ENCODE measurements at places on chromosomes 2 and 18.
A peak's percentile ranks its signal among the peaks of the same experiment; 100 is the strongest.

- DNase-seq: peak; percentile 9
Observed at GRCh38 chr2:26438526-26438925, 36.8 kb downstream of the DRC1 start.

GRCh38 chr2:163123526-163123925 lies 285.0 kb upstream of the KCNH7 start:
- DNase-seq: no peak

- no peak for DNase-seq
Observed at GRCh38 chr2:155026651-155027174, 328.2 kb downstream of the KCNJ3 start.

DNA sequence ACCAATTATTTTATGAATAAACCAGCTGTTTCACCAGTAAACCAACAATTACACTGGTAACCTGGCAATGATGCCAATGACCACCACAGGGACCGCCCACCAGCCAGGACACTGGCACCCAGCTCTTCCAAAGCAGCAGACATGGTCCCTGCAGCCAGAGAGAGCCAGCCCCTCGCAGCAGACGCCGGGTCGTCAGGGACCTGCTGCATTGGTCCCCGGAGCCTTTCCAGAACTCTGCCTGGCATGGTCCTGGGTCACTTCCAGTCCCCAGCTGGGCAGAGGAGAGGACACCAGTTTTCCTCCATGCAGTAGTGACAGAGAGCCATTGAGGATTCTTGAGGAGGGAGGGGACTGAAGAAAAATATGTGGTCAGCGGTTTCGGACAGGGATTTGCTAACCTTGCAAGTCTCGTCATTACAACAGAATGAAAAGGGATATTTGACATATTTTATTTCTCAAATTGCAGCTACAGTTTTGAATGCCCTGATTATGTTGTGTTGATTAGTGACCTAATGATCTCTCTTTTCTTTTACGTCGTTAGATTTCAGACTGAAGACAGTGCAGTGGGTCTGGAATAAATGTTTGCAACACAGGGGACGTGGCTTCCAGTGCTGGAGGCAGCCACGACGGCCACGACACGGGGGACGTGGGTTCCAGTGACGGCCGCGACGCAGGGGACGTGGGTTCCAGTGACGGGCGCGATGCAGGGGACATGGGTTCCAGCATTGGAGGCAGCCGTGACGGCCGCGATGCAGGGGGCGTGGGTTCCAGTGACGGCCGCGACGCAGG lies 154.5 kb downstream of the TPO start:
- DNase-seq: no peak

- no peak for DNase-seq
Observed at GRCh38 chr18:31497836-31498573, at the start of gene DSG2. DSG2 (plus strand) TSS chr18:31498177; CDS start chr18:31498252, 75 bp downstream.

DNA sequence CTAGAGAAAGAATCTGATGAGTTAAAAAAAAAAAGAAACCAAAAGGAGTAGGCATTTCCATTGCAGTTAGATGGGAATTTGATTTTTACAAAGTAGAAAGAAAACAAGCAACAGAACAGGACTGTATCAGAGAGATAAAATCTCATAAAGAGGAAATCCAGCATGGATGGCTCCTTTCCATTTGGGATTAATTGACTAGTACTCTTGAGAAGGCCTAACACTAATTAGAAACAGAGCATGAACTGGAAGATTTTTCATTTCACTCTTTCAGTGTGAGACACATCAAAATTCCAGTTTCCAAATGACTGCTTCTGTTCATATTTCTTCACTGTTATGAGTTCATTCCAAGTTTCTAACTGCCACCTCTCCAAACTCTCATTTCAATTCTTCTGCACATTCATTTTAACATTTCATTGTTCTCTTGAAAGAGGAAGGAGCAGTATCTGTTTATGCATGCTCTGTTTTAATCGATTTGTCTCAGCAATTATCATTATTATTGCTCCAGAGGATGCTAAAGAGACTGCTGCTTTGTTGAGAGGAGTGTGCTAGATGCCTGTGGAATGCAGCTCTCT lies 108.8 kb upstream of the PIEZO2 start:
- DNase-seq: peak; percentile 14

- DNase-seq: peak; percentile 58
Observed at GRCh38 chr18:63949068-63949737, at the start of gene HMSD. HMSD (plus strand) TSS chr18:63949301; CDS start chr18:63953456, 4,155 bp downstream.

DNA sequence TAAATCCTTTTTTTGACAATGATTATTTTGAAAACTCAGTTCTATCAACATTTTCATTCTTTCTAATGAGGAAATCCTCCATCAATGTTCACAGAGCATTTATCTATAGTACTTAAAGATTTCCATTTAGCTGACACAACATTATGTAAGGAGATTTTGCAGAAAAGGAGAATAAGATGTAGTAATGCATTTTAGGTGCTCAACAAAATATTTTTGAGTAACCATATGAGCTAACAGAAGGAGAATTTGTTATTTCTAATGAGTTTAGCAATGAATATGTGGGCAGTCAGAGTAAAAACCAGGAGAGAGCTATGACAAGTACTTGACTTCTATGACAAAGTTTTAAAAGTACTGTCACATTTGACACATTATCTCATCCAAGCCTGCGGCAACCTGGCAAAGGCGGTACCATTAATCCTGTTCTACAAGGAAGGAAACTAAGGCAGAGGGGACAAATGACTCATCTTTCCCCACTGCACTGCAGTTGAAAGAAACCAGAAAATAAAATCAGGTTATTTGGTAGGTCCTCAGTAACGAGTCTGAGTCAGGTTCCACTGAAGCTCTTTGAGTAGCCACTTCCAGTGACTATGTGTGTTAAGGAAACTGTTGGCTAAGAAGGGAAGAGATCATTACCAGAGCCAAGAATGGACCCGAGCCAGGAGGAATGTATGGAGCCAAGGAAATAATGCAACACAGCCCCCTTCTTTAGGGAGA lies 134.1 kb upstream of the ITGB6 start:
- peak; percentile 59 for DNase-seq

- DNase-seq: no peak
Observed at GRCh38 chr2:181074457-181074856, 94.1 kb downstream of the UBE2E3 start.

DNA sequence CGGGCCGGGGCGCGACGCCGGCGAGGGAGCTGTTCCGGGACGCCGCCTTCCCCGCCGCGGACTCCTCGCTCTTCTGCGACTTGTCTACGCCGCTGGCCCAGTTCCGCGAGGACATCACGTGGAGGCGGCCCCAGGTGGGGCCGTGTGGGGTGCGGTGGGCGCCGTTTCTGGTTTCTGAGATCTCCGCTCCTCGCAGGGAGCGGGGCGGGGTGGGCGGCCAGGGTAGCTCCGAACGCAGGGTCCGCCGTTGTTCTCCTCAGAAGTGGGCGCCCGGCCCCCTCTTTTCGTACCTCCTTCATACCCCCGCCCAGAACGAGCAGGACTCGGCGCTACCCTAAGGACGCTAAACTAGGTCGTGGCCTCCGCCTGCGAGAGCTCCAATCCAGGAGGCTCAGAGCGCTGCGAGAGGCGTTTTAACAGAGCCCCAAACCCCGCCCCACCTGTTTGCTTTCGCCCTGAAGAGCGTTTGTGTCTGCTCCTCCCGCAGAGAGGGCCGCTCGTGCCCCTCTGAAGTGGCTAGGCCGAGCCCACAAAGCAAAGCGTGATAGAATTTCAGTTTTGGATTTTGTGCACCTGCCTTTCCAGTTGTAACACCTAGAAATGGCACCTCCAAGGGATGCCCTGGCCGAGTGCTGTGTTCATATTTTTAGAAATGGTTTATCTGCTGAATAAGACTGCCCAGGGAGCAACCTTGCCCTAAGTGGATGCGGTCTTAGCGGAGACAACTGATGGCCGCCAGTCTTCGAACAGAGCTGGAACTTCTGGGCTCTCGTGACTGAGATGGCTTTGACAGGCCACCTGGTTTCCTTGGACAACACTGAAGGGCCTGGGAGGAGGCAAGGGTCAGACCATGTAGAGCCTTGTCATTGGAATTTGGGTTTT lies 626 bp downstream of the CAPN10 start:
- DNase-seq: peak; percentile 63

DNA sequence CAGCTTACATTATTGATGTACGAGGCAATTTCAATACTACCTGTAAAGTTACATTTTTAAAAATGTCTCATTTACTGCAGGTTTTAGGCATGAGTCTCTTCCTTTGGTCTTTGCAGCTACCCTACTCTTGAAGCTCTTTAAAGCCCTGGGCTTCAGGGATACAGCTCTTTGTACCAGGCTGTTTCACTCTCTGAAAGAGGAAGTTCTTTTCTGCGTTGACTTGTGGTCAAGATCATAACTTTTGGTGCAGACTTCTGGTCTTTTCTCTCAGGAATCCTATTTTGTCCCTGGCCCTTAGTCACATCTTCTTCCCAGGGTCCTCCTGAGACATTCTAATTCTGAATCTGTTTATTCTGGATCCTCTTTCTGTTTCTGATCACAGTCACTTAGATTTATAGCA lies 16.6 kb upstream of the HRH4 start:
- DNase-seq: no peak

DNA sequence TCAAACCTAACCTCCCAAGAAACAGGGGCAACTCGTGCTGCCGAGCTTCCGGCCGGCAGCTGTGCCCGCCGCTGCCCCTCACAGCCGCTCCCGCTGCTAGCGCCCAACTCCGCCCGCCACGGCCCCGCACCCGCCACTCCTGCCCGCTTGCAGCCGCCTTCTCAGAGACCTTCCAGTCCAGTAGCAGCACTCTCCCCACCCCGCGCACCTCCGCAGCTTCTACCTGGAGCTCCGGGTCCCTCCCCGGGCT lies 722 bp upstream of the C2orf15 start:
- DNase-seq: no peak

- DNase-seq: peak; percentile 83
Observed at GRCh38 chr2:26805241-26805676, 19.4 kb downstream of the CENPA start.

GRCh38 chr2:29817801-29818680 lies 103.3 kb downstream of the ALK start:
- DNase-seq: no peak

- DNase-seq: no peak
Observed at GRCh38 chr2:177548636-177549035, 156.1 kb downstream of the AGPS start.

- DNase-seq: no peak
Observed at GRCh38 chr2:197515315-197515738, 539 bp upstream of the MOB4 start.

DNA sequence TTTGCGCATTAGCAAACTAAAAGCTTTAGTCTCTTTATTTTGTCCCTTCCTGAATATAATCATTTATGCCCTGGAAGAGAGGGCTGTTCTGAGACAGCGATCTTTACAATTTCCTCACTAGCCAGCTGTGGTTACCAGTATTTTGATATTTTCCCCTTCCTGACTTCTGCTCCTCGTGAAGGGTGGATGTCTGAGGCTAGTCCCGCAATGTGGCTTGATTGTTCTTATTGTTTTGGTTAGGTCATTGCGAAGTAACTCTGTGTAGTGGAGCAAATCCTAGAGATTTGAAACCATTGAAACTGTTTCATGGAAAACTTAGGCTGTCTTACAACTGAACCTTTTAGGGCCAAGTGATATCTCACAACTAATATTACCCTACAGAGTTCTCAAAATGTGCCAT lies 2.4 kb downstream of the MRPL33 start:
- no peak for DNase-seq

- no peak for DNase-seq
Observed at GRCh38 chr2:65877331-65878010, 445.1 kb upstream of the SPRED2 start.

GRCh38 chr2:56040834-56041233 lies 117.3 kb upstream of the EFEMP1 start:
- DNase-seq: no peak

DNA sequence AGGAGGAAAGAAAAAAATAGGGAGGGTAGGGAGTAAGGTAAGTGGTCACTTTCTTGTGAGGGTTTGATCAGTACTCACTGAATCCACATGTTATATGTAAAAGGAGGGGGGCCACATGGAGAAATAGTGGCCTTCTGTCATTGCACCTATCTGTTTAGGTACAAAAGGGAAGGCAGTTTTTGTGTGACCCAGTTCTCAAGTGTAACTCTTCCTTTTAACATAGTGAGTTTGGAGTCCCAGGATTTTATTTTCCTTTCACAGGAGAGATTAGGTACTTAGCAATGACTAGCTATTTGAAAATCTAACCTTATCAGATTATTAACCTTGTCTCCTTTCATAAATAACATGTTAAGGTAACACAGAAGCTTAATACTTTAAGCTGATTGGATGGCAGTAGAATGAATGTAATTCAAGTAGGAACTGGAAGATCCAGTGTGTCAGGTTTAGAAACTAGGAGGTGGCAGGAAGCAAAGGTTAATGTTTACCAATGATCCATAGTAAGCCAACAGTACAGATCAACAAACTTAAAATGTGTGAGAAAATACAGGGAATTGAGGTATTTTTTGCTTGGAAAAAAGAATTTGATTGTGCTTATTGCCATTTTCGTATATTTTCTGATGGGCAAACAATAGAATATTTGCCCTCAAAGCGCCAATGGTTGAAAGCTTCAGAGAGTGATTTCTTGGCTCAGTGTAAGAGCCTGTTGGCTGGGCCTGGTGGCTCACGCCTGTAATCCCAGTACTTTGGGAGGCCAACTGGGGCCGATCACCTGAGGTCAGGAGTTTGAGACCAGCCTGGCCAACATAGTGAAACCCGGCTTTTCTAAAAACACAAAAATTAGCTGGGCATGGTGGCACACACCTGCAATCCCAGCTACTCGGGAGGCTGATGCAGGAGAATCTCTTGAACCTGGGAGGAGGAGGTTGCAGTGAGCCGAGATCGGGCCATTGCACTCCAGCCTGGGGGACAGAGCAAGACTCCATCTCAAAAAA lies 11.3 kb downstream of the HNMT start:
- no peak for DNase-seq

GRCh38 chr2:31944828-31945571 lies 65.8 kb downstream of the MEMO1 start:
- DNase-seq: no peak

DNA sequence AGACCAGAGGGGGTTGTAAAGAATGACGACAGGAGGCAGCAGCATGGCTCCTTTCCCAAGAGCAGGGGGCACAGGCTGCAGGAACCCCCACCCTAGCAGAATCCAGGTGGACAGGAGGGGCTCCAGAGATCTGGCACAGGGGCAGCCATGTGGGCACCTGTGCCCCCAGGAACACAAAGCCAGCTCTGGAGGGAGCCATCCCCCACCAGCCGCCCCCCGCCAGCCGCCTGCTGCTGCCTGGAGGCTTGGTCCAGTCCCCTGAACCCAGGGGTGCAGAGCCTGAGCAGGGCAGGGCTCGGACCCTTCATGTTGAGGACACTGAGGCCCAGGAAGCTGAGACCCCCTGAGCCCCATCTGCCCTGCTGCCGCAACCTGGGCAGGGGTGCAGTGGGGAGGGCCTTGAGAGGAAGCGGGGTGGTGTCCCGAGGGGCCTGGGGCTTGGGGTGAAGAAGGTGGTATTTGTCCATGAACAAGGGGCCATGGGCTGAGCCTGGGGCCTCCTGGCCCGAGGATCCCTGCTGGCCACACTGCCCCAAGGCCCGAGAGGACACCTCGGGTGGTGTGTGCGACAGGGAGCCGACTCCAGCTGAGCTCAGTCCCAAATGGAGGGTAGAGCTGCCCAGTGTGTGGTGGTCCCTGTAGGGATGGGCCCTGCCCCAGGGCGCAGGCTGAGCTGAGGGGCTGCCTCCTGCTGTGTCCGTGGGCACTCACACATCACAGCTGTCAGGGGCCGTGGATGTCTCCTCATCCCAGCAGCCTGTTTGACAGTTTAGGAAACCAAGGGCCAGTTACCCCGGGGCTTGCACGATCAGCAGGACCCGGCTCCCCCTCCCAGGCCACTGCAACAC lies 39.8 kb upstream of the SNED1 start:
- DNase-seq: no peak

GRCh38 chr2:112666761-112667122 lies 21.0 kb downstream of the SLC20A1 start:
- no peak for DNase-seq

- no peak for DNase-seq
Observed at GRCh38 chr2:54618646-54619565, 104.6 kb upstream of the EML6 start.

Data from foreskin fibroblast (primary cell).